ENCODE measurements at places on chromosomes 6 and 20. TPM values are rescaled to one million over a fixed set of nuclear protein-coding genes. Genes with fewer than 3 reads are reported as not detected.

Gene EPHA7
- polyA plus RNA-seq = 2.6 TPM

- DNase-seq = peak; percentile 73
Measured at GRCh38 chr6:47047479-47048407, 5.6 kb upstream of the ADGRF1 start.

DNA sequence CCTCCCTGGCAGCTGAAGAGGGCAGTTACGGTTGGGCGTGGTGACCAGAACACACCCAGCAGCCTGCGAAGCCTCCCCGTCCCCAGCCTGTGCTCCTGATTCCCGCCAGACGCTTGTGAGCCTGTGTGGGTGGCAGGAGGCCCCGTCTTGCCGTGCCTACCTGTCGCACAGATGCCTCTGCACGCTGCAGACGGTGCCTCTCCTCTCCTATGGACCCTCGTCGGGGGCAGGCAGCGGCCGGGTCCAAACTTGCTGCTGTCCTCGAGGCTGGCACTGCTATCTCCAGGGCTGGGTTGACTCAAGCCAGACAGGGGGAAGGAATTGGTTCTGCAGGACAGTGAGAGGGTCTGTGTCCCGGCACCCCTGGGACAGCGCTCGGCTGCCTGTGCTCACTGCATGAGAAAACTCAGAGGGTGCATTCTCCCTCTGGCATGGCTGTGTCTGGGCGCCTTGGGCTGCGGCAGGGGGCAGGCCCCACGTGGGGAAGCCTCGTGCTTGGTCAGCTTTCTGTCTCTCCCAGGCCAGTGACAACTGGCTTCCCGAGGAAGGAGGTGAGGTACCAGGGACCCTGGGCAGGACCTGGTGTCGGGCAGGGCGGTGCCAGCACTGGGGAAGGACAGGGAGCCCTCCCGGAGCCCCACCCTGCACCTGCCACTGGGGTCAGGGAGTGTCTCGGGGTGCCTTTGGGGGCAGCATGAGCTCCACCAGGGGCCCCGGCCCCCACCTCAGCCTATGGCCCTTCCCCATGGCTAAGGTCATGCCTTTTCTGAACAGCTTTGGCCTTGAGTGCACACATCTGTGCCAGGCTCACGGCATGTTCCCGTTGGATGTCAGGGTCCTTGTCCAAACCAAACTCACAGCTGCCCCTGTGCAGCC is 127.5 kb downstream of the TAF4 start:
- DNase-seq = no peak

- DNase-seq = no peak
Measured at GRCh38 chr20:12838261-12838866, 170.4 kb upstream of the SPTLC3 start.

DNA sequence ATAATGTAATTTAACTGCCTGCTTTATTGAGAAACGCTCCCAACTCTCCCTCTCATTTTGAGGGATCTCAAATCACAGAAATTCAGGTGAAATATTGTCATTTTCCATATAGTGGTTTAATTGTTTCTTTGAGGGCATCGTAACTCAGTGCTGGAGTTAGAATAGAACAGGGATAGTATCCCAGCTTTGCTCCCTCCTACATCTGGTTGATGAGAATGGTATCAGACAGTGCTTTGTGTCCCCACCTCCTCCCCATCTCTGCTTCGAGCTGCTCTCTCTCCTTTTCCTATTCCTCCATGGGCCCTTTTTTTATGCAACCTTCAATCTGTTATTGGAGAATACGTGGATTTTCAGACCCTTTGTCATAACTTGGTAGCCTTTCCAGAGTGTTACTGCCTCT is 41.2 kb upstream of the REV3L start:
- no peak for DNase-seq

- DNase-seq = no peak
Measured at GRCh38 chr6:154991207-154991606, 3.9 kb upstream of the TIAM2 start.
